NCI-H1930 (cell line): ENCODE measurements at places on chromosomes 1 and 21.

DNA sequence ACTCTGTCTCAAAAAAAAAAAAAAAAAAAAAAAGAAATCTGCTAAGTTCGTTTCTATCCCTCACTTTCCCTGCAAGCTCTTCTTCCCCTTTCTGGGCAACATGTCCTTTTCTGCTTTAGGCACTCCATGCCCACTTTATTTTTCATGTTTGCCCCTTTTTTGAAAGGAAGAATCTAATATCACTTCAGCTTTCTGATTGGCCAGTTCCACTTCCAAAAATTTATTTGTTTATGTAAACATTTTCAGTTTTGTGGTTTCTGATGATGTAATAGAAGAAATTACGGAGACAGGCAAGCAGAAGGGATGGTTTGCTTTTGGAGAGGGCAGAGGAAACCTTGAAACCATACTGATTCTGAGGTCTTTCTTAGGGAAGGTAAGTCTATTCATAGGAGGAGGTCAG lies 15.1 kb downstream of the IFNAR1 start:
- no peak for DNase-seq

DNA sequence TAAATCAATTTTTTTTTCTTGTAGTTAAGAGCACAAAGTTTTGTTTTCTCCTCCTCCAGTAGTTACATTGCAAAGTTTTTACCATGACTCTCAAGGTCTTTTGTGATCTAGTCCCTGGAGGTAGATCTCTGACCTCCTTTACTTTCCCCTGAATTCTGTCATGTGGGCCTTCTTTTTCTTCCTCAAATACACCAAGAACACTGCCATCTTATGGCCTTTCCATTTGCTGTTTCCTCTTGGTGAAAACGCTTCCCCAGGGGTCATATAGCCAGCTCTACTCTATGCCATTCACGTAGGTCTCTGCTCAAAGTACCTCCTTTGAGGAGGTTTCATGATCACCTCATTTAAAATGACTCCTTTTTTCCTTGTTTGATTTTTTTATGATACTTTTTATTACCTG lies 2.7 kb downstream of the DDX20 start:
- no peak for DNase-seq

DNA sequence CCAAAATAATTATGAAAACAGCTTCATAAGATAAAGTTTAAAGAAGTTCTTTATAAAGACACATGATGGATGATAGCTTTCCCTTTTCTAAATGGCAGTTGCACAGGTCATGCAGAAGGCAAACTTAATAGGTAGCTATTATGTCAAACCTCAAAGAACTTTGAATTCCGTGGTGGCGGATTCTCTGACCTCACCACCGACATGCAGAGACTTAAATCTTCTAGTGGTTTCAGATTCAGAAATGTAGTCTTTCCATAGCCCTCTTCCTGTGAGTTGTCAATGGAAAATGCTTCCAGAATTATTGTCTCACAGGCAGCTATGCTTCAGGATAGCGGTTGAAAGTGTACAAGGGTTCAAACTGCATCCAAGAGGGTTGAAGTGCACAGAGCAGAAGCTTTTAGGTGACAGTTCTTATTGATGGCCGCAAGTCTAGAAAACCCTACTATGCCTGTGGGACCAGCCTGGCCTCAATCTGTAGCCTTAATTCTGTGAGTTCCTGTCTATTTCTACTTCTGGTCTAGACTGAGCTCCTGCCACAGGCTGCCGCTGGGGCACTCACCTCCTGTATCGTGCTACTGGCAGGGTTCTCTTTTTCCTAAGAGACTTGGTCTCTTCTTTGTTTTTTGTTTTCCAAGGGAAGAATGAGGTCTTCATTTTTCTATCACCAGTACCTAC lies 117.0 kb upstream of the ERRFI1 start:
- DNase-seq = no peak

- DNase-seq = no peak
These were observed 220.5 kb upstream of the SGIP1 start for GRCh38 chr1:66313429-66313828.
